ENCODE measurements at places on chromosomes 12 and 14.

- no peak for DNase-seq
Measured at GRCh38 chr14:95015046-95015445, 142.3 kb downstream of the DICER1 start.

- DNase-seq, result no peak
Measured at GRCh38 chr12:120739031-120739762, 13.6 kb downstream of the ACADS start.

DNA sequence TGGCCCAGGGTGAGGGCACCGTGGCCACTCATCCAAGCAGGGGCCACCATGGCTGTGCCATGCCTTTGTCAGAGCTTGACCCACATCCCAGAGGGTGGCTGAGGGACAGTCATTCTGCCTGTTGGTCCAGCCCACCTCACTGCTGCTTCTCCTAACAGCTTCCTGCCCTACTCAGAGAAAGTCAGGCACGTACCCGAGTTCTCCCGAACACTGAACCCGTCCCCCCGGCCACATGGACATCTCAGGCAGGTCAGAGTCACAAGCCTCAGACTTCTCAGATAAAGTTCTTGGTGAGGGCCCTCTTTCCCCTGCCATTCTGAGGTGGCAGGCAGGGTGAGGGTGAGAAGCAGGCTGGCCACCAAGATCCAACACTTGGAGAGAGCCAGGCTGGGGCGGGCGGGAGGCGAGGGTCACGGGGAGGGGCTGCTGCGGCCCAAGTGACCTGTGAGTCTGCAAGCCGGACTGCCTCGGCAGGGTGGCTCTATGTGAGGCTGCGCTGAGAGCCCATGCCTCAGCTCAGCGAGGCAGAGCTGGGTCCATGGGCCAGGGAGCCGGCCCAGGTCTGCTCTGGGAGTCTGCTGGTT, 317.8 kb downstream of the TMEM121 start:
- DNase-seq, result no peak

DNA sequence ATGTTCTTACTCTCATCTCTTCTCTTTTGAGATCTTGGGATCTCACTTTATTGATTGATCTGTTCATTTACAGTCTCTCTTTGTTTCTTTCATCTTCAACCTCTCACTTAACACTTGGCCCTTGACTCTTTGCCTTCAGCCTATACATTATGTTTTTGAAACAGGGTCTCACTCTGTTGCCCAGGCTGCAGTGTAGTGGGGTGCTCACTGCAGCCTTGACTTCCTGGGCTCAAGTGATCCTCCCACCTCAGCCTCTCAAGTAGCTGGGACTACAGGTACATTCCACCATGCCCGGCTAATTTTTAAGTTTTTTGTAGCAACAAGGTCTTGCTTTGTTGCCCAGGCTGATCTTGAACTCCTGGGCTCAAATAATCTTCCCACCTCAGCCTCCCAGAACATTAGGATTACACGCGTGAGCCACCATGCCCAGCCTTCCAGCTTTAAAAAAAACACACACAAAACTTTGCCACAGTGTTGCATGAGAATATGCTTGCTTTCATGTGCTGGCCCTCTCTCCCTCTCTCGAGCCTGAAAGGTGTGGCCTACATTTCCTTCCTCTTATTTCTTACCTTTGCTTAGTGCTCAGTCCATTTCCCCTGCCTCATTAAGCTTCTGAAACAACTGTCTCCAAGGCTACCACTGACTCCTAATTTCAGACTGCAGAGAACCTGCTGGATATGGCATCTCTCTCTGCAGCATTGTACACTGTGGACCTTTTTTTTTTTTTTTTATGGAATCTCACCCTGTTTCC, 9.9 kb downstream of the DIP2B start:
- no peak for DNase-seq

GRCh38 chr12:102202556-102202955, 4.9 kb upstream of the PMCH start:
- DNase-seq, result no peak

DNA sequence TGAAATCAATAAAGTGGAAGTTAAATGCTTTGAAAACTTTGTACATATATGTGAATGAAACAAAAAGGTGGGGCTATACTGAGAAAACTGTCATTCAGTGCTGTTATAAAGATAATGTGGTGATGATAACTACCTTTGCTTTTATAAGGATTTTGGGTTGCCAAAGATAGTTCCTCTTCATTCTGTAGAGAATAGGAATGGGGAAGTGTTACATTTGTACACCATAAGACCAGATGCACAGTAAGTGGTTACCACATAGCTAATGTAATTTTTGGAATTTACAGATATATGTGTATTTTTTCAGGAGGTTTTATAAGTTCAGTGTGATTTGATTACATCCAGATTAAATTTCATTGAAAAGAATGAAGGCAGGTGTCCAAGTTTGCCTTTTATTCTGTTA, 18.1 kb downstream of the RAB21 start:
- DNase-seq, result no peak

GRCh38 chr14:57345106-57345505, 45.3 kb upstream of the NAA30 start:
- DNase-seq, result no peak

DNA sequence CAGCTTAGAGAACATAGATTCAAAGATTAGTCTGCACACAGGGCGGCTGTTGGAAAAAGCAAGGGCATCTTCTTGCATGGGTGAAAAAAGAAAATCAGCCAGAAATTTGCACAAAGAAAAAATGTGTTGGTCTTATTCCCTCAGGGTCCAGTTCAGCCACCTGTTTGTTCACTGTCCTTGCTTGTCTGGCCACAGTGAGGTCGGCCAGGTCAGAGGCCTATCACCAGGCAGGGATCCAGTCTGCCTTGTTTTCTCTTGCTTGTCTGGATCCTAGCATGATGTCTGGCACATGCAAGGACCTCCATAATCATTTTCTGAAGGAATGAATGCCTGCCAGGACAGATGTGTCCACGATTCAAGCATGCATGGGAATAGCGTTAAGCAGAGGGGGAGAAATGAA, 359.1 kb upstream of the TBX3 start:
- DNase-seq, result no peak

GRCh38 chr14:20998674-20999366, at the start of gene SLC39A2:
Gene SLC39A2, plus strand, starts transcription at chr14:20999293. Its CDS starts 154 bp downstream, at chr14:20999447.
- DNase-seq, result no peak

DNA sequence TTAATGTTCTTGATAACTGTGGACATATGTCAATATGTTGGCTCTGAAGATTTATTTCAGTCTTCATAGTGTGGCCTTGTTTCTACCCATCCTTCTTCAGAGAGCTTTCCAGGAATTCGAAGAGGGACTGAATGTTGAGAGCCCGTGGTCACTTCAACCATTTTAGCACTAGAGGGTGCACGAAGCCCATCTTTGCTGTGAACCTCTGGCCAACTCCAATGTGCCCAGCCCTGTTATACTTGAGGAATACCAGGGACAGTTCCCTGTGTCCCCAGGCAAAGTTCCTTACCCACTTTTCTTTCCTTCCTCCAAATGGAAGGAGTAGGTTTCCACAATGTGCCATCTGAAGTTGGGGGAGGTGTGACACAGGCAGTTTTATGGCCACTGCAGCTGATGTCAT, 603.5 kb downstream of the RPL10L start:
- DNase-seq, result no peak

DNA sequence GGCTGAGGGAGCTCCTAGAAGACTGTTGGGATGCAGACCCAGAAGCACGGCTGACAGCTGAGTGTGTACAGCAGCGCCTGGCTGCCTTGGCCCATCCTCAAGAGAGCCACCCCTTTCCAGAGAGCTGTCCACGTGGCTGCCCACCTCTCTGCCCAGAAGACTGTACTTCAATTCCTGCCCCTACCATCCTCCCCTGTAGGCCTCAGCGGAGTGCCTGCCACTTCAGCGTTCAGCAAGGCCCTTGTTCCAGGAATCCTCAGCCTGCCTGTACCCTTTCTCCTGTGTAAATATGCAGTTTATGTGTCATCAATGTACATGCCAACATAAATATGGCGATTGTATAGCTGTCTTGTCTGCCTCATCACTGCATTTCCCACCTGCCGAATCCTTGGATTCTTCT, 7.5 kb downstream of the AMHR2 start:
- no peak for DNase-seq

GRCh38 chr12:108363165-108363564, 24.1 kb upstream of the CMKLR1 start:
- no peak for DNase-seq

DNA sequence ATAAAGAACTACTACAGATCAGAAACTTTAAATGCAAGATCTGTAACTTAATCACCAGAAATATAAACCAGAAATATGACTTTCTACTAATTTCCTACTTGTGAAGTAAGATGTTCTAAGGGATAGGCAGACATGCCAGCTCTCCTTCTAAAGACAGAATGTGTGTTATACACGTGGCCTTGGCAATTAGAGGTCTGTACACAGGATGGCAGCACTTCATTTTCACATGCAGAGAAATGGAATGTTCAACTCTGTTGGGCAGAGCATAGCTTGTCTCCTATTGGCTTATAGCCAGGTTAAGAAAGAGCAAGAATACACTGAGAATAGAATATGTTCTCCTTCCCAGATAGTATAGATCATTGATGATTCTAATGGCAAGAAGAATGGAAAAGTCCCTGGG, 403.8 kb downstream of the DAD1 start:
- no peak for DNase-seq

DNA sequence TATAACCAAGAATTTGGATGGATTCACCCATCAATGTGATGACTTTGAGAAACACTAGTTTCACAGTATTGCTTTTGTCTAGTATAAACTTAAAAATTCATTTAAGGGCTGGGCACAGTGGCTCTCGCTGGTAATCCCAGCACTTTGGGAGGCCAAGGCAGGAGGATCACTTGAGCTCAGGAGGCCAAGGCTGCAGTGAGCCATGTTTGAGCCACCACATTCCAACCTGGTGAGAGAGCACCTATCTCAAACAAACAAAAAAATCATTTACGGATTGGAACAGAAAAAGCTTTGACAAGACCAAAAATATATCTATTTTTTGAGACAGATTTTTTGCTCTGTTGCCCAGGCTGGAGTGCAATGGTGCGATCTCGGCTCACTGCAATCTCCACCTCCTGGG, 27.5 kb downstream of the GNS start:
- DNase-seq, result no peak

DNA sequence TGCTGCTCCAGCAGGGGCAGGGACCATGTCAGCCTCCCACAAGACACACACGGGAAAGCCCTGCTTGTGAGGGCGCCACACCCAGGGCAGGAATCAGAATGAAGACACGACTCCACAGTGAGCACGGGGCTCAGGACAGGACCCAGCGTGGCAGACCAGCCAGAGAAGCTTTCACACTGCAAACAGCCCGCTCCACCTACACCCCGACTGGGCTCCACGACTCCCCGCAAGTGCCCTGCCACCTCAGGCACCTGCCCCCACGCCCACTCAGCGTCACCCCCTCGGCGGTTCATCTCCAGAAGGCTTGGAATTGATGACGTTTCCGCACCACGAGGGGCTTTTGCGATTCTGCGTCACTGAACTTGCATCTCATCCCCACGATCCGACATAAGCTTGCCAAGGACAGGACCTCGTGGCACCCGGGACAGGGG, 91.1 kb downstream of the FBXL14 start:
- no peak for DNase-seq

DNA sequence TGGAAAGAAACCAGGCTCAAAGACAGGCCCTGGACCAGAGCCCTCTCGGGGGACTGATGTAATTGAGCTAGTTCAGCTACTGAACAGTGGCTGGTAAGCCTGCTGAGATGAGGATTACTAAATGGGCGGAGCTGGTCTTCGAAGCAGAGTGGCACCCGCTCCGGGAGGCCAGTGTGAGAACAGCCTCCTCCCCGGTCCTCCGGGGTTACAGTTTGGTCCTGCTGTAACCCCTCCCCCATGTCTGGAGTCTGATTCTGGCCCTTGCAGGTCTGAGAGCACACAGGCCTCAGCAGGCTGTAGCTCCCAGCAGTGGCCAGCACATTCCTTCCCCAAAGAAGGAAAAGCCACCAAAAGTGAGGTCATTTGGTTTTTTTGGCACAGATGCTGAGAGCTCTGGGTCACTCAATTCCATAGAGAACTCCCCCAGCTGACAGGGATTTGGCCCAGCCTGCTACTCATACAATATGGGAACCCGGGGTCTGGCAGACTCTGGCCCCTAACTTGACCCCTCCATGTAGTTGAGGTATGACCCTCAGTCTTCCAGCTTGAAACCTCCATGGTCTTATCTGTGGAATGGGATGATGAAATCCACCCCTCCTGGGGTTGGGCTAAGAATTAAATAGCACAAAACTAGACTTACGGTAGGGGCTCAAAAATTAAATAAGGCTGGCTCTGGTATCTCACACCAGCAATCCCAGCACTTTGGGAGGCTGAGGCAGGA, 39.0 kb downstream of the ACTN1 start:
- no peak for DNase-seq

- no peak for DNase-seq
Measured at GRCh38 chr12:29867823-29868222, 84.1 kb upstream of the TMTC1 start.

DNA sequence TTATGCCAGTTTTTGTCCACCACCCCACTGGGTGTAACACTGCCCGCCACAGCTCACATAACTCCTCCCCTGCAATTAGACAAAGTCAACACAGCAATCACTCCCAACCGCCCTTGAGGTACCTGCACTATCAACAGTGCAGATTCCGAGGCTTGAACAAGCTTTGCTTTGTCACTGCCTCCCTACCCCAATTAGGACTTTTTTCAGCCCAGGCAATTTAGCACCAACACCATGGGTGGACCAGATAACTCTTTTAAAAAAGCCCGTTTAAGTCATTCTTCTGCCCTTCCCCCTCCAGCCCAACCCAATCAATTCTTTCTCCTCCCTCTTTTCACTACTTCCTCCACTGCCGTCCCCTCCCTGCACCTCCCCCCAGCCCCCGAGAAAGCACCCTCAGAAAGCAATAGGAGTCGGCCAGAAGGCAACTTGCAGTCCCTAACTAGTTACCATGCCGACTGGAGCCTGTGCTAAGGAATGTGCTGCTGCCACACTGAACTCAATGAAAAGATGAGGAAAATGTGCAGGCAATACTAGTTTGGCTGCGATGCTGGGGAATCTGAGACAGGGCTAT, 45.7 kb upstream of the OTX2 start:
- no peak for DNase-seq

DNA sequence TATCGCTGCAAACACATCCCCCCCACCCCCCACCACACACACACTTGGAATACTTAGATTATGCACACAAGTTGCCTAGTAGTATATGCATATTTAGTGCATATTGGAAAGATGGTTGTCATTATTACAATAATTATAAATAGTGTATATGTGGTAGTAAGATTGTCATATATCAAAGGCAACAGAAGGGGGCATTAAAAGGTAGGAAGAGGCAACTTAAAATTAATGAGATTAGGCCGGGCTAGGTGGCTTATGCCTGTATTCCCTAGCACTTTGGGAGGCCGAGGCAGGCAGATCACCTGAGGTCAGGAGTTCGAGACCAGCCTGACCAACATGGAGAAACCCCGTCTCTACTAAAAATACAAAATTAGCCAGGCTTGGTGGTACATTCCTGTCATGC, 52.1 kb downstream of the GSC start:
- DNase-seq, result no peak

Measured in suppressor macrophage (primary cell).